ENCODE measurements at places on chromosomes 2 and 18.
A peak's percentile ranks its signal among the peaks of the same experiment; 100 is the strongest.

DNA sequence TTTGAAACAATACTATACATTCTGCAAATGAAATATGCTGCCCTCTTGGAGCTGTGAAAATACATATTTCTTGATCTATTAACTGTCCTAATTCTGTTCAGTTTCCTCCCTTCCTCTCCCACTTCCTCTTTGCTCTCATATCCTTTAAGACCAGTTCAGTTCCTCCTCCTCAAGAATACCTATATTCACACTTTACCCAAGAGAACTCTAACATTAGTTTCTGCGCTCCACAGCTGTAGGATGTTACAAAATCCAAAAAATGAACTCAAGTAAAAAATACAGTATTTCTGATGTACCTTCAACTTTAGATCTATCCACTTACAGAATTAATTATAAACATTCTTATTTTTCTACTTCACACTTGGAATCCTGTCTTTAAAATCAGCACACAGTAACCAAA, 5.4 kb downstream of the ITSN2 start:
- DNase-seq: no peak

GRCh38 chr18:65725251-65726050, 25.4 kb upstream of the CDH7 start:
- DNase-seq: peak; percentile 28

- no peak for DNase-seq
Observed at GRCh38 chr18:6561016-6561415, 146.3 kb upstream of the L3MBTL4 start.

DNA sequence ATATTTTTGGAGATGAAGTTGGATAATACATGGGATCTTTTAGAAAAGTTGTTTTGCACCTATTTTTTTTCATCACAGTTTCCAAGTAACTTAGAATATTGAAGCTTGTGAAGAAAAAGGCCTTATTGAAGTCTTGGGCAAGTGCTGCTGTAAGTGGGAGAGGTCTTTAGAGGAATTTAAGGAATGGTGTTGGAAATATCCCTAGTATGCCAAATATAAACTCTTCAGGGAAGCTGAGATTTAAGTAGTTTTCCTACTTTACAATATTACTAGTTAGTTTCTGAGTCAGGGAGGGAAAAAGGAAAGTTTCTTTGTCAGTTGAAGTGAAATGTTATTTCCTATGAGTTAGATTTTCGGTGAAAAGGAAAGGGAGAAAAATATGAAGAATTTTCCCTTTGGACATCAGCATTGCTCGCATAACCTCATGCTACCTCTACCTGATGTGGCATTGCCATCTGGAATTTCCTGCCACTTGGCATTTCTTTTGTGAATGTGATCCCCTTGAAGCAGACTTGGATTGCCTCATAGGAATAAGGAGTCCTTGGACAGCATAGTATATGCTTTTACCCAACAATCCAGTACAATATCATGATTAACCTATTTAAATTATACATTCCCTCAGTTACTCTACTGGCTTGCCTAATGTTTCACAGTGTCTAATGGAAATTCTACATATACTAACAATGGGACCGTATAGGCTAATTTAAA, 12.1 kb downstream of the PLEKHH2 start:
- no peak for DNase-seq

GRCh38 chr18:35826477-35826876, 146.0 kb upstream of the RMP24 start:
- DNase-seq: no peak

GRCh38 chr18:2395427-2396161, 175.7 kb downstream of the METTL4 start:
- no peak for DNase-seq

- peak; percentile 77 for DNase-seq
Observed at GRCh38 chr2:173963323-173963816, 1.8 kb downstream of the SP3 start.

- no peak for DNase-seq
Observed at GRCh38 chr2:60140185-60140584, 413.3 kb downstream of the BCL11A start.

GRCh38 chr2:36511858-36512603, 85.9 kb downstream of the FEZ2 start:
- peak; percentile 72 for DNase-seq

DNA sequence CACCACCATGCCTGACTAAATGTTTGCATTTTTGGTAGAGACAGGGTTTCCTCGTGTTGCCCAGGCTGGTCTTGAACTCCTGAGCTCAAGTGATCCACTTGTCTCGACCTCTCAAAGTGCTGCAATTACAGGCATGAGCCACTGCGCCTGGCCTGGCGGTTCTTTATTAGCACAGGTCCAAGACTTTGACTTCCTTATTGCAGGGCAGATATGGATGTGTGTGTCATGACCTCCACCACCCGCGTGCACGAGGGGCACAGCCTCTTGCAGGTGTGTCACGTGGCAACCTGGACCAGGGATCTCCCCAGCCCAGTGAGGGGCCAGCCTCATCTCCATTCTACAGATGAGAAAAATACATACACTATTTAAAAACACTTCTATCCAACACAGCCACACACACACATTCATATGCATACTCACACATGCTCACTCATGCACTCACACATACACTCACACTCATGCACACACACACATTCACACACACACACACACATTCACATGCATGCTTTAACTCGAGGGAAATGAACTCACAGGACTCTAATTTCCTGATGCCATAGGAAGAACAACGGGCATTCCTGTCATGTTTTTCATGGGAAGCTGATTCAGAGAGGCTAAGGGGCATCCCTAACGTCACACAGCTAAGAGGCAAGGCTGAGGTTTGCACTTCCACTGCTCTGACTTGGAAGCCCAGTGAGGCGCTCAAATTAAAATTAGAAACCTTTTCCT, 38.8 kb downstream of the RRM2 start:
- peak; percentile 92 for DNase-seq

DNA sequence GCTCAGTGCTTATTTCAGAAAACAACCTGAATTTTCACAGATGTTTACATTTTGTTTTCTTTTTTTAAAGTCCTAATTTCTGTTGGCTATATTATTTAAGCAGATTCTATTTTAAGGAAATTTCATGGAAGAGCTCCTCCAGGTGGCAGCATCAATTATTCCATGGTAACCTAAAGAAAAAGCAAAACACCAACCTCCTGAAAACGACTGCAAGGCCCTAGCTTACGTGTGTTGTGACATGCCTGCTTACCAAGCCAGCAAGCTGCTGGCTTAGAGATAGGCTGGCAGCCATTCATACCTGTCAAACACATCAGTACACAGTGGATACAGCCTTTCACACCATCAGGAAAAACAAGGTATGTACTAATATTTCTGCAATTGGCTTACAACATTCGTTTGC, 64.9 kb downstream of the LPIN2 start:
- DNase-seq: peak; percentile 48

DNA sequence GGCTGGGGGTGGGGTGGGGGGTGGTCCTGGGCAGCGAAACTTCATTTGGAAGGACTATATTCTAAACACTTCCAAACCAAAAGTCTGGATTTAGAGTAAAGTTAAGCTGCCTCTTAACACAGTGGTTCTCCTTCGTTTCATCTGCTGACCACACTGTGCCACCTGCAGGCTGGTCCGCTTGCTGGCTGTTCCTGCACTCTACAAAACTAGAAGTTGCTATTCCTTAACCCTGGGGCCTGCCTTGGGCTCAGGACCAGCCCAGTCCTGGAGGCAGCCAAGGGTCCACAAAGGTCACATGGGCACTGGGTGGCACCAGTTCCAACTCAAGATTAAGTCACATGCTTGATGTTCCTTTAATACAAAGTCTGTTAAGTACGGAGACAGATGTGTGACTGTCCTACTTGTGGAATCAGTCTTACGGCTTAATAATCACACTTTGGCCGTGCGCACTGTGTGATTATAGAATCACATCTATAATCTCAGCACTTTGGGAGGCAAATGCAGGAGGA, 195.4 kb downstream of the FAM210A start:
- DNase-seq: no peak

- DNase-seq: no peak
Observed at GRCh38 chr2:25756536-25756935, 83.2 kb upstream of the DTNB start.

DNA sequence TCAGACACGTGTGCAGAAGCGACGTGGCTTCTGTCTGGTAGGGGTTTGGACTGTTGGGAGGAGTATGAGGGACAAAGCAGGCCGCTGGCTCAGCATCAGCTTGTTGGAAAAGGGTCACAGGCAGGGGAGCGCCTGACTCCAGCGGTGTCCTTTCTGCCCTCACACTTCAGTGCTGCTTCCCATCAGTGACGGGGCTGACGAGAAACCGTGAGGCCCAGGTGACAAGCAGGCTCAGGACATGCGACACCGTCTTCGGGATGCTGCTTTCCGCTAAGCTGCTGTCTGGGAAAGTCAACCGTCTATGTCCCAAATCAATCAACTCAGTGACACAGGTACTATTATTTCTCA, 90.5 kb downstream of the USP40 start:
- DNase-seq: no peak

DNA sequence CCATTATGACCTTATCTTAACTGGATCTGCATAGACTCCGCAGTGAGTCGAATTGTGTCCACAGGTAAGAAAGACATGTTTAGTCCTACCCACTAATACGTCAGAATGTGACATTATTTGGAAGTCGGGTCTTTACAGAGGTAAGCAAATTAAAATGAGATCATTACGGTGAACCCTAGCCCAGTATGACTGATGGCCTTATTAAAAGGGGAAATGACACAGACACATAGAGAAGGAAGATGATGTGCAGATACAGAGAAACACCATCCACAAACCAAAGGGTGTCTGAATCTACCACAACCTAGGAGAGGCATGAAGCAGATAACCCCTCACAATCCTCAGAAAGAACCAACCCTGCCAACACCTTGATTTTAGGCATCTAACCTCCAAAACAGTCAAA, 135.6 kb downstream of the GALNT1 start:
- no peak for DNase-seq

GRCh38 chr2:8309131-8309530, 372.7 kb upstream of the ID2 start:
- no peak for DNase-seq

GRCh38 chr2:151363709-151364108, 6.3 kb downstream of the TNFAIP6 start:
- DNase-seq: no peak

- no peak for DNase-seq
Observed at GRCh38 chr2:193793914-193794313, 1599.2 kb upstream of the TMEFF2 start.

GRCh38 chr18:75226286-75226955, 15.8 kb downstream of the TSHZ1 start:
- DNase-seq: no peak

GRCh38 chr18:69897397-69898108, 50.1 kb downstream of the CD226 start:
- no peak for DNase-seq

DNA sequence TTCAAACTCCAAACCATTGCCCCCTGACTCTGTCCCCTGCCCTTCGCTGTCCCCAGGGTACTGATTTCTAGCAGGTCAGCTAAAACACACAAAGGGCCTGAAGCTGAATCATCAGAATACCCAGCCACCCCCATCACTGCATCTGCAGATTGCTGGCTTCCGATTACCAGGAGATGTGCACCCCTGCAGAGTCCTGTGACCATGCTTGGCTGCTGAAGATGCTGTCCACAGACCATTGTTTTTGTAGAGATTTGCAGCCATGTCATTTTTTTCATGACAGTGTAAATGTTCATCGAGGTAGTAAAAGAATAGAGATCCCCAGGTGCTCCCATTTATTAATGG, 463.3 kb downstream of the STK39 start:
- DNase-seq: no peak

GRCh38 chr2:28452534-28453081, 43.3 kb upstream of the PLB1 start:
- DNase-seq: peak; percentile 46

- DNase-seq: no peak
Observed at GRCh38 chr2:166984797-166985196, 96.5 kb downstream of the XIRP2 start.

DNA sequence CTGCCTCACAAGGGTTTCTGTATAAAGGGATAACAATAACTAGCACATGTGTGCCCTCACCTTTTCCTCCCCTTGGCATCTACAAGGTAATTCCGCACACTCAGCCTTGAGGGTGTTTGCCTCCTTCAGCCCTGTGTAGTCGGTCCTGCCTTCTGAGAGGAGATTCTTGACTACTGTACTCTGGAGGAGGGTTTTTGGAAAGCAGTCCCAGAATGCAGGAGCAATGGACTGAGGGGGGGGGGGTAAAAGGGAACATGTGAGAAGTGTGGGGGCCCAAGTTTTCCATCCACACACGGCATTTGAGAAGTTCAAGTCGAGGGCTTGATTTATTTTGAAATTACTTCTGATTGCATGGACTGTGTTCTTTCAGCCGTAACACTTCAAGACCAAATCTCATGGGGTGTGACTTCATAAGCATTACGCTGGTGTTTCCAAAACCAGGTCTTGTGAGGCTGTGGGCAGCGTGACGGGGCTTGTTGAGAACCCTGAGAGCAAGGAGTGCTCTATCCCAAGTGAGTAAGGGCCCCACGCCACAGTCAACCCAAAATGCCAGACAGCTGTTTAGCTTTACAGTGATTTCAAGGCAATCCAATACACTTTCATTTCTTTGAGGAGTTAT, 198.7 kb upstream of the MEIS1 start:
- DNase-seq: no peak

GRCh38 chr2:223196331-223196730, 144.3 kb downstream of the KCNE4 start:
- DNase-seq: no peak

DNA sequence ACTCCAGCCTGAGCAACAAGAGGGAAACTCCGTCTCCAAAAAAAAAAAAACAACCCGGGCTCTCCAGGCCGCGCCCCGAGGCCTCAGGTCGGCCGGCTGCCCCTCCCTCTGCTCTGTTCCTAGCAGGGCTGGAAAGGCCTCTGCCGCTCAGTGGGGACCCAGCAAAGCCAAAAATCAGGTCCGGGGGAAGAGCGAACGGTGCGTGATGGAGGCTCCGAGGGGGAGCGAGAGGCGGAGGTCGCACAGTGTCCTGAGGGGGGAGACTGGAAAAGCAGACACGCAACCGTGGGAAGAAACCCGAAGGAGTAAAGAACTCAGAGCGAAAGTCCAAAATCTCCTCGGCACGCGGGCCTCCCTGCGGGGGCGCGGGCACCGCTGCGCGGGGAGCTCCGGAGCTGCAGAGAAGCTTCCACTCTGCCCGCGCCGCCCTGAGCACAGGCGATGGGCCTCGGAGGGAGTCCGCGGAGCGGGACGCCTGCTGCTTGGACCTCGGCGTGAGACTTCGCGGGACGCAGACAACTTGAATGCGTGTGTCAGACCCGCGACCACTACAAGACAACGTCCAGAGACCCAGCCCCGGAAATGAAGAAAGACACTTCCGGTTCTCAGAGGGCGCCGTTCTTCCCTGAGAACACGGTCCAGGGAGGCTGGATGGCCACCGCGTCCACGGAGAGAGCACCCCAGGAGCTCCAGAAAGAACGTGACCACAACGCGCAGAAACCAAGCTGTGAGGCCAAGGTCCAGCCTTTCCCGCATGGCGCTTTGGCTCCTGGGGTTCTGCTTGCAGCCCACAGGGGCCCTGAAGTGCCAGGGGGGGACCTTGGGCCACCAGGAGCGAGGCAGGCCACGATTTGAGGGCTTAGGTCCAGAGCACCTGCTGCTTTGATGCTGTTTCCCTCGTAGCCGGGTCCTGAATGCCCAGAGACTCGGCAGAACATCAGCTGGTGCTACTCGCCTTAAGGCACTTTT, 219.8 kb downstream of the DPP10 start:
- peak; percentile 55 for DNase-seq
